ENCODE measurements at places on chromosomes 7 and 10.

DNA sequence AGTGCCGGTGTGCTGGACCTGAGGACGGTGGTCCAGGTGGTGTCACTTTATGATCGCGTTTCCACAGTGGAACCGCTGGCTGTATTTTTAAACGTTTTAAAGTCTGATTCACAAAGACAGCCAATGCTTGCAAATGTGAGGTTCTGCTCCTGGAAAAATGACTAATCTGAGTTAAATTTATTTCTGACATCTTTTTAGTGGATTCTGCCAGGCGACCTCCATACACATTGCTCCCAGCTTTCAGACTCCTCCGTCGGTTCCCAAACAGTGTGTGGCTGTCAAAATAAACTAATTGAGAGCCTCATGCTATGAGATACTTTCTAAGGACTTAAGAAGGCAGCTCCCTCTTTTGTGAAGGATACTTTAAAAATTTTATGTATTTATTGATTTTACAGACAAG lies 12.7 kb upstream of the TTYH3 start:
- DNase-seq = no peak

- DNase-seq = no peak
Measured at GRCh38 chr10:21329995-21330627, 195.4 kb downstream of the SKIDA1 start.

DNA sequence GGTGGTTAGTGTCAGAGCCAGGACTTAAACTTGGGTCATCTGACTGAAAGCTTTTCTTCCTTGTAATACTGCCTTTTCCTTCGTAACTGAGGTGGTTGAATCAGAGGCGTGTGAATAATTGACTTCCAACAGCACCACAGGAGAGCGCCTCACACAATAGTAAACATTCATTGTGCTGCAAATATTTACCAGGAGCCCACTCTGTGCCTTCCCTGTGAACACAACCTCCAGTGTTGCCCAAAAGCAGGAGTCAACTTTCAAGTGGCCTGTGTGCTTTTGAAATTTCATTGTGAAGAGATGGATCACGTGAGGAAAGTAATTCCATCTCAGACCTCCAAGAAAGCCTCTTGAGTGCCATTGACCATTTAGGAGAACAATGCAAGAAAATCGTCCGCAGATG lies 60.2 kb downstream of the ADRA2A start:
- DNase-seq = no peak

GRCh38 chr10:11879387-11880094 lies 56.4 kb downstream of the PROSER2 start:
- DNase-seq = no peak

DNA sequence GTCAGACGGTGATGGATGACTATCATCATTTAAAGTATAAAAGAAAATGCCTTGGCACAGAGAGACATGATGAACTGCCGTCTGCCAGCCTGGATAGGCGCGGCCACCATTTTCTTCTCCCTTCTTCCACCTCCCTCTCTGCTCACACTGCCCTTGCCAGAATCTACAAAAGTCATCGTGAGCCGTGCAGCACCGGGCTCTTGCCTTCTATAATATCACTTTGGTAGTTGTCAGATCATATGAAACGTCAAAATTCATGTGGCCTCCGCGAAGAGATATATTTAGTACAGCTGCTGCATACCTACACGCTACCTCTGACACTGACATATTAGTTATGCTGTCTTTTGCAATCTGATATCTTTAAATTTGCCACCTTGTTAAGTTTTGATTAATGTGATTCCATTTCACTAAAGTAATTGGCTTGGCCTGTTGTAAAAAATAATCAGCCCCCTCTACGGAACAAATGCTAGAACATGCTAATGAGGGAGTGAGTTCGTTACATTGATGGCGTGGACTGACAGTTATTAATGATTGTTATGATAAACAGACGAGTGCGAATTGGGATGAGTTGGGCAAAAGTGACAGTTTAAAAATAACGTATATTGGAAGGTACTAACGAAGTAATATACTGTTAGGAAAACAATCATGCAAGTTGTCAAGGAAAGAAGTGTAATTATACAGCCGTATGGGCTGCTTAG lies 214.9 kb downstream of the LRMDA start:
- no peak for DNase-seq

- DNase-seq = no peak
Measured at GRCh38 chr7:122544463-122544862, 154.5 kb downstream of the RNF133 start.

GRCh38 chr7:138004936-138005335 lies 3.0 kb upstream of the CREB3L2 start:
- DNase-seq = no peak

GRCh38 chr10:131996466-131997365 lies 15.0 kb upstream of the BNIP3 start:
- DNase-seq = no peak

- no peak for DNase-seq
Measured at GRCh38 chr10:60262647-60263126, 127.0 kb downstream of the ANK3 start.

- no peak for DNase-seq
Measured at GRCh38 chr10:31593124-31593523, 274.1 kb downstream of the ZEB1 start.

DNA sequence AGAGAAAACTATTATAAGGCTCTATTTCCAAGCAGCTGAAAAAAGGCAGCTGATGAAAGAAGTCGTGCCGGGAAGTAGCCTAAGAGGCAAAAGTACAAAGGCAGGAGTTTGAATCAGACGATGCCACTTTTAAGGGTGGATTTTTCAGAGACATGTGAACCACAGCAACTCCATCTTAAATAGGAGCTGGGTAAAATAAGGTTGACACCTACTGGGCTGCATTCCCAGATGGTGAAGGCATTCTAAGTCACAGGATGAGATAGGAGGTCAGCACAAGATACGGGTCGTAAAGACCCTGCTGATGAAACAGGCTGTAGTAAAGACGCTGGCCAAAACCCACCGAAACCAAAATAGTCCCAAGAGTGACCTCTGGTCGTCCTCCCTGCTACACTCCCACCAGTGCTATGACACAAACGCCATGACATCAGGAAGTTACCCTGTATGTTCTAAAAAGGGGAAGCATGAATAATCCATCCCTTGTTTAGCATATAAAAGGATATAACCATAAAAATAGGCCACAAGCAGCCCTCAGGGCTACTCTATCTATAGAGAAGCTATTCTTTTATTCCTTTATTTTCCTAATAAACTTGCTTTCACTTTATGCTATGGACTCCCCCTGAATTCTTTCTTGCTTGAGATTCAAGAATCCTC lies 45.5 kb upstream of the PRSS1 start:
- no peak for DNase-seq

DNA sequence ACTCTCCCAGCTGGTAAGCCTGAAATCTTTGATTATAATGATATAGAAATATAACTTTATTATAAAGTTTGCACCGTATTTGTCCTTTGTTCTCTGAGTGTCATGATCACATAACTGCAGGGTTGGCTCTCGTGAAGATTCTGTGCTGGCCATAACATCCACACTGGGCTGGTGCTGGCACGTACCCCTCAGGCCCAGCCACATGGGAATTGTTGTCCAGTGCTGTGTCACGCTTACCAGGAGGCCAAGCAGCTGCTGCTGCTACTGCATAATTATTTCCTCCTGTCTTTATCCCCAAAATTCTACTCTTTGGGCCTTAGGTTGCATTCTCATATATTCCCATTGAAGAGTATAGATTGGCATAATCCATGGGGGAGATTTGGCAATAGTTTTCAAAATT lies 20.8 kb upstream of the UCN3 start:
- DNase-seq = no peak

GRCh38 chr7:87818336-87818735 lies 57.8 kb downstream of the SLC25A40 start:
- no peak for DNase-seq

DNA sequence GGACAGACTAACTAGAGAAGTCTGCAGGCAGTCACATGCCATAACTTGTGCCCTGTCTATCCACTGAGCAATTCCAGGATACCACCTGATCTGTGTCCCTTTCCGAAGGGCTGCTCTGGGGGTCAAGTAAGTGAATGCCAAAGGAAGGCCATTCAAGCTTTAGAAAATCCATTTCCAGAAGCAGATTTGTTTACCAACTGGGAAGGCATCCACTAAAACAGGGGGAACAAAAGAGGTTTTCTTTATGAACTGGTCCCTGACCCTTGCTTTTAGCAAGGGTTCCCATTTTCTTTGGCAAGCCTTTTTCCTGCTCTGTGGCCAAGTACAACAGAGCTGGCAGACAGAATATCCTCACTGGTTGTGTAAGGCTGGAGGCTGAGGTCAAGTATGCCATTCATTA lies 36.5 kb downstream of the ITPRID1 start:
- DNase-seq = no peak

GRCh38 chr7:14579971-14580370 lies 322.6 kb downstream of the DGKB start:
- DNase-seq = no peak

- no peak for DNase-seq
Measured at GRCh38 chr7:137687556-137688265, 159.1 kb downstream of the DGKI start.

- DNase-seq = peak; percentile 20
Measured at GRCh38 chr10:93827056-93827804, 66.5 kb upstream of the SLC35G1 start.

DNA sequence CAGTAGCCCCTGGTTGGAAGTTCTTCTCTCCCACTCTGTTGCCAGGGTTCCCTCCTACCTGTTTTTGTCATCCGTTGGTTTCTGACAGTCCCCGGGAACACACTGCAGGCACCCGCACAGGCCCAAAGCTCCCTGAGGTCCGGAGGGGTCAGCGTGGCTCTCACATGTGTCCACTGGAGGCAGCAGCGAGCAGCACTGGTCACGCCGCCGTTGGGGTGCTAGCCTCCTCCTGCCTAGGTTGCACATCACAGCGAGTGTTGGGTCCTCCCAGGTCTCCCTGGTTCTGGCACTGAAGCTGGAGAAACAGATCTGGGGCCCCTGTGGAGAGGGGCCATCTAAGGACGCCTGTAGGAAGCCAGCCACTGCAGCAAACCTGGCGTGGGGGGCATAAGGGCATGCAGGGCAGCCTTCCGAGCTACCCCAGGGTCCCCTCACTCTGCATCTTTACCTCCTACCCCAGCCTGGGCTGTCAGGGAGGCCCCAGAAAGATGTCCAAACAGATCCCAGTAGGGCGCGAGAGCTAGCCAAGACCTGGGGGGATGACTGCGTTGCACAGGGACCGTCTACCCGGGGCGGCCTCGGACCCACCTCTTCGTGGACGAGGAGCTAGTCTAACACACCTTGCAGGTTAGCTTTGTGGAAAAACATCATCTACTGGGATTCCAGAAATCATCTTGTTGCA lies 28.9 kb downstream of the LRRC27 start:
- DNase-seq = no peak

GRCh38 chr10:30705625-30706149 lies 76.1 kb upstream of the LYZL2 start:
- DNase-seq = no peak

DNA sequence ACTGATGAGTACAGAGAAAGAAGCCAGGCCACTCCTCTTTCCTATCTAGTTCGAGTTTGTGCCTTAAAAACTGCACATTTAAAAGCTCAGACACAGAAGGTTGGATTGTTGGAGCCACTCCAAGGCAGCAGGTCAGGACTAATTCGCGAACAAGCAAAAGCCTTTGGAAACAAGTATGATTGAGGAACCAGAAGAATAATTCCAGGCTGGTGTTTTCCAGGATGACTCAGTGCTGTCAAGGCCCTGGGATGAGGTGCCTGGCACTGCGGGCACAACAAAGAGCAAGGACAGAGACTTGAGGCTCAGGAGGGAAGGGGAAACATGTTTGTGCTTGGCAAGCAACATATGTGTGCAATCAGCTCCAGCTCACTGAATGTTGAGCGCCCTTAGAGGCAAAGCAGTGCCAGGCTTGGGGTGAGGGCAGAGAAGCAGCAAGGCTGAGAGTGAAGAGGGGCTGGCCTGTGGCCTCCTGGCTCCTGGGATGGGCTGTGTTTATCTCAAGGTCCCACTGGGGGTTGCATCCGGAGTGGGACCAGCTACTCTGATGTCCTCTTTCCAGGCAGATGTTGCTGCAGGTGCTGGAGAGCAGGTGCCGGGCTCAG lies 44.1 kb downstream of the VSTM4 start:
- no peak for DNase-seq

DNA sequence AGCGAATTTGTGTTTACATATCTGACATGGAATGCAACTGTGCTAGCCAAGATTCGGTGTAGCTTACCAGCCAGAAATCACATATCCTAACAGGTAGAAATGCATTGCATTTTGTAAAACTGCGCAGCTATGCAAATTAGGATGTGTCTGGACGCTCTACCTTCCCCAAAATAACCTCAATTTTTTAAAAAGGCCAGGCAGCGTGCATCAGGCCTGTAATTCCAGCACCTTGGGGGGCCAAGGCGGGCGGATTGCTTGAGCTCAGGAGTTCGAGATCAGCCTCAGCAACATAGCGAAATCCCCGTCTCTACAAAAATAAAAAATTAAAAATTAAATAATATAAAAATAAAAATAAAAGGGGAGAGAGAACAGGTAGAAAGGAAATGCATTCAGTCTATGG lies 305.0 kb downstream of the TYW1 start:
- DNase-seq = no peak

DNA sequence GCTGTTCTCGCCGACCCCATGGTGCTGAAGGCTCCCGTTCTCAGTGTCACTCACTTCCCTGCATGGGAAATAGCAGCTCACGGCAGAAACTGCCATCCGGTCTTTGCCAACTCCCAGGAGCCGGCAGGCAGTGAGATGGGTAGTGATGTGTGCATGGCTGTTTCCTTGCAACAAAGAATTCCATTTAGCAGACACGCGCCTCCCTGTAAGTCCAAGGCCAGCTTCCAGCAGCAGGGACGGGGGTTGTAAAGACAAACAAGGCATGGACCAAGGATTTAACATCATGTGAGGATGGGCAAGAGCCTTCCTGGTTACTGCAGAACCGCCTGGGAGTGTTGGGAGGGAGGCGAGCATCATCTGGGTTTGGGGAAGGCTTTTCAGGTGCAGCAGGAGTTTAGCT lies 273.1 kb downstream of the GLRX3 start:
- DNase-seq = no peak

DNA sequence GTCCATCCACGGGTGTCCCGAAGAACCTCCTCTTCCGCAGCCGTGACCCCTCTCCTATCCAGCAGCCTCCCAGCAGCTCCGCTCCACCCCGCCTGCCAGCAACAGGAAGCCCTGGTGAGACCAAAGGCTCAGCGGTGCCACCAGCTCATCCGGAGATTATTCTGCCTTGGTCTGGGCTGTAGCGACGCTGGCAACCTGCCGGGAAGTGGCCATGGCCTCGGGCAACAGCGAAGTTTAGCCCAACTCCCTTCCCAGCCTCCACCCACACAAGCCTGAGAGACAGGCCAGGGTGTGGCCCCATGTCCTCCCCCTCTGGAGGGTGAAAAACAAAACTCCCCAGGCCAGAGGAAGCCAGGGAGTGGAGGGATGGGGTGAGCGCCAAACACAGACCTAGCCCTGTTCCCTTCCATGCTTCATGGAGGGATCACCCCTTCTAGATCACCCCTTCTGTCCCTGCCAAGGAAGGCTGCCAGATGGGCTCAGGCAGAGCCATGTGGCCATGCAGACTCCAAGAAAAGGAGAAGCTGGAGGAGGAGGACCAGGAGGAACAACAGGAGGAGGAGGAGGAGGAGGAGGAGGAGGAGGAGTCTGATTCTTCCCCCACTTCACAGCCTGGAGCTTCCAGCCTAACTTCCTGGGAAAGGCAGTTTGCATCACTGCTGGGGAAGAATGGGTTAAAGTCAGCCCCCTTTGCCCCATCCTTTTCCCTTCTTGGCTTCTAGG lies 918 bp downstream of the CALHM2 start:
- peak; percentile 54 for DNase-seq

- DNase-seq = no peak
Measured at GRCh38 chr10:729213-729612, 39.7 kb upstream of the DIP2C start.

GRCh38 chr10:112333452-112333851 lies 40.5 kb upstream of the ACSL5 start:
- no peak for DNase-seq

GRCh38 chr7:107803009-107803610 lies at the start of gene SLC26A3:
SLC26A3 (minus strand) TSS chr7:107803223; CDS start chr7:107794509, 8,714 bp downstream.
- DNase-seq = no peak

All from central memory CD4-positive, alpha-beta T cell (primary cell).